ENCODE measurements at places on chromosomes 4 and X.

GRCh38 chr4:41324861-41325260 lies 68.1 kb downstream of the UCHL1 start:
- DNase-seq, result no peak

- DNase-seq, result peak; percentile 11
These were observed 21.0 kb upstream of the JAKMIP1 start for GRCh38 chr4:6221301-6221850.

- DNase-seq, result no peak
These were observed 59.1 kb downstream of the FAM184B start for GRCh38 chr4:17722356-17722700.

DNA sequence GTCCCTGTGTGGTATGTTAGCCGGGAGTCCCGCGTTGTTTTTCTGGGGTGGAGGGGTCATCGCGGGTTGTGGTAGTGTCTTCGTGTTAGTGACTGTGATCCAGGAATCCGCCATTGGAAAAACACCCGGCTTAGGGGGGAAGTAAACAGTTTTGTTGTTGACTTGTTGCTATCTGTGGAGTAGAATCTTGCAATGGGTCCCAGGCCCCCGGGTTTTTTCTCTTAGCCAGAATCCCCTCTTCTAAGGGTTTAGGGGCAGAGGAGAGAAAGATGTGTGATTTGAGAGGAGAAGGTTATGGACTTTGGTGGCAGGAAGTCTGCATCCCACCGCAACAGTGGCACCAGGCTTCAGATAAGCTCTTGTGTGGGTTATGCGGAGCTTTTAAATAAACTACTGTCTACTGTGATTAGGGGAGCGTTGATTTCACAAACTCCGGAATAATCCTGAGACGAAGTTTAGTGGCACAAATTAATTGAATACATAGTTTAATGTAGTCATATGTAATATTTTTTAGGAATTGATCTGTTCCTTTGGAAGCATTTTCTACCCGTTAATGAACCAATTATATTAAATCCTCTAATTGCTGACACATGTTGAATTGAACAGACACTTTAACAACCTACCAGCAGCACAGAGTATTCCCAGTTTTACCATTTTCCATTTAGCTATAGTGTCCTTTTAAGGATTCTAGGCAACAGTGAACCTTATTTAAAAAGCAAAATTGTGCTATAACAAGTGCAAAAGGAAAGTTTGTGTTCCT lies 1.4 kb downstream of the DDX3X start:
- no peak for DNase-seq

- DNase-seq, result no peak
These were observed 19.8 kb upstream of the TASL start for GRCh38 chrX:30597216-30598012.

DNA sequence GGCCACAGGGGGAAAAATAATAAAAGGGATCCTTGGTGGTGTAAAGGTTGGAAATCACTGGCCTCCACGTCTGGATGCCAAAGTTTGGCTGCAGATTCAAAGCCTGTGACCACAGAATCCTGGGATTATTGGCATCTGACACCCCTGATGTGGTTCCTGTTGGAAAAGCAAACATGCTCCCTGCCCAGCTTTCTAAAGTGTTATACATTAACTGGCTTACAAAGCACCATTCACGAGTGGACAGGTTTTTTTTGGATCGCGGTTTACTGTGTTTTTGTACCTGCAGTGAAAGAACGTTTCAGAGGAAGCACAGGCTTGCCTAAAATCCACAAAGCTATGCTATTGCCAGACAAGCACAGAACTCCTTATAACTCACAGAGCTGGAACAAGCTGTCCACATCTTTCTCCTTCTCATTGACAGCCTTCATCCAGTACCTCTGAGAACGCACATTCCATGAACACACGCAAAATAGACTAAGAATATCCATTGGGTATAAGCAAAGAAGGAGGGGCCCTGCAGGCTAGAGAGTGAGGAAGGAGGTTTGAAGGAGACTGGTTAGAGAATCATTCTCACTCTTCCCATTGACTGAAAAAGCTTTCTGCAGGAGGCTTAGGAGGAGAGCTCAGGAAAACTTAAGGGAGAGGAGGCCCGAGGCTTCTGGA lies 14.5 kb upstream of the CAPN6 start:
- DNase-seq, result no peak

DNA sequence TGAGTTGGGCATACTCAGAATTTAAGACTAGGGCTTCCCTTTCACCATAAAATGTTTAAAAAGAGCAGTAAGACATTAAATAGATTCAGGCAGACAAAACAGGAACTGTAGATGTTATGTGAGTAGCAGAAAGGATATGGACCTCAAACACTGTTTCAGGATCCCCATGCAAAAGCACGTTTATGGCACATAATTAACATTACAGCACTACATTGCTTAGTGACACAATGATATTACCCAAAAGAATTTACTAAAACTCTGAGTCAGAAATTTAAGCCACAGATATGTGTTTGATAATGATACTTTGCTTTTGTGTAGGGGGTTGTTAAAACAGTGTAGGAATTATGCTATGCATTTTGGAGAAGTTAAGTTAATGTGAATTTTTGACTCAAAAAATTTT lies 266.3 kb downstream of the PDGFC start:
- DNase-seq, result no peak

- DNase-seq, result peak; percentile 31
These were observed 139.5 kb downstream of the TBL1X start for GRCh38 chrX:9604111-9604907.

DNA sequence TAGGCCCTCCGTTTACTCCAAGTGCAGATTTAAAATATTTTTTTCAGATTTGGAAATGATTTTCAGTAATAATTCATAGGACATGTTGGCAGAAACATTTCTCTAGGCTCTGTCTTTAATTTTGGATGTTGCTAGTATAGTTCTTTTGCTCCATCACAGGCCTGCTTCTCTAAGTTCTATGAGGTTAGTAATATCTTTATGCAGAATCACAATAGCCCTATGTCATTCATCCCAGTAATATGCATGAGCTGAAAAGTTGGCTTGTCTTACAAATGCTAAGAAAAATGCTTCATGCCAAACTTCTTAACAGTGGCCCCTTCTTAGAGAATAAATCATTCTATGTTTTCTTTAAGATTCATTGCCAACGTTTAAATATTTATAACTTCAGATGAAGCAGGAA lies 148.3 kb upstream of the TLL1 start:
- no peak for DNase-seq

GRCh38 chr4:92303621-92304027 lies at the start of gene GRID2:
TSS of gene GRID2 (plus strand) at chr4:92303966.
- peak; percentile 74 for DNase-seq

- DNase-seq, result no peak
These were observed 268.6 kb upstream of the IGFBP7 start for GRCh38 chr4:57378766-57379165.

DNA sequence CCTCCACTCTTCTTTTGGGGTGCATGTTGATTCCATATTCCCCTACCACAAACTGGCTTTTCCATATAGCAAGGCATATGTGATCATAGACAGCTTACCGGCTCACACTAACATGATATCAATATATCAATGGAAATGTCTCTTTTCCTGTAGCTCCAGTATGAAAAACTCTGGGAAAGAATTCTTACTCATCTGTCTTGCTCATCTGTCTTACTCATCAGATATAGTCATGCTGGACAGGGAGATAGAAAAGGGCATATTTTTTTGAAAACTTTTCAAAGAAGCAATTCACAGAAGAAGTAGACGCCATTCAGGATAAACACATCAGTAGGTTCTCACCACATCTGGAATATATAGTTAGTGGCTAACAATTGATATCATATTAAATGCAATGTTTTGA lies 794.7 kb downstream of the RAB28 start:
- DNase-seq, result no peak

- no peak for DNase-seq
These were observed 165.6 kb upstream of the GALNT7 start for GRCh38 chr4:173002830-173003561.

DNA sequence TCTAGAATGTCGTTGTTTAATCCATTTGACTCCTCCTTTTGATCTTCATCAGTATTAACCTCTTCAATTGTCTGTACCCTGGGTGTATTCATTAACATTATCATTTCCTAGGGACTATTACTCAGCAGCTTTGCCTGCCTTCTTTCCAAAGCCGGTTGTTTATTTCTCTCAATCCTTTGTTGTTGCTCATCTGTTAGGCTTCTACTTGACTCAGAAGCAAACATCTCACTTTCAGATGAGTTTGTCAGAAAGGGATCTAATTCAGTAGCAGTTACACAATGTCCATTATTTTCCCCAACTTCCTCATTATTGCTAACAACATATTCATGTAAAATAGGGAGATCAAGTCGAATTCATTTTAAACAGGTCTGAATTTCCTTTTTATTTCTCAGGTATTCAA lies 22.1 kb upstream of the HSD17B10 start:
- DNase-seq, result no peak

DNA sequence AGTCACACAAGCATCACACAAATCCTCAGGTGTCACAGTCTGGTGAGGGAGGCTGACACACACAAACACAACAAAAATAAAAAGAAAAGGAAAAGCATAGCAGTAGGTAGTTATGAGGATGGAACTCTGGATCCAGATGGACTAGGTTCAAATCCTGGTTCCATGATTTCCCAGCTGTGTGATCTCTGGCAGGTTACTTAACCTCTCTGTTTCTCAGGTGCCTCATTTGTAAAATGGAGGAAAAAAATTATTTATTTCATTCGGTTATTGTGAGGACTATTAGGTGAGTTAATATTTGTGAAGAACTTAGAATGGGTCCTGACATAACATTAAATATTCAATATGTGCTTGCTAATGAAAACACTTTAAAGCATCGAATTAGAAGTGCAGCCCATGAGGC lies 19.8 kb downstream of the GAGE1 start:
- no peak for DNase-seq

DNA sequence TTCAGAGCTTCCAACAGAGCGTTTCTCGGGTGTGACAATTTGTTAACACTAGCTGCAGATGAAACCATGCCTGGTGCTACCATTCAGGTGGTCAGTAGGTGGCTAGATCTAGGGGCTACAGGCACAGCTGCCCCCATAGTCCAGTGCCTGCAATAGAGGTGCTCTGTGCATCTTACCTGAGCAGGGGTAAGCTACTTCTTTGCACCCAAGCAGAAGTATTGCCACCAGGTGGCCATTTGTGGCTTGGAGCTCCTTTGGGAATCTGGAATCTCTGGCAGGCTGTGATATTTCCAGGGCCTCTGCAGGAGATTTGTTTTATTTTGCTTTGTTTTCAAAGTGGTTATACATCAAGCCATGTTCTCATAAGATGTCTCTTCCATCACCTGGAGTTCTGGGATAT lies 170.7 kb upstream of the PUDP start:
- no peak for DNase-seq

GRCh38 chrX:111191598-111191997 lies 78.7 kb downstream of the CAPN6 start:
- DNase-seq, result no peak

GRCh38 chr4:55346851-55347255 lies 811 bp downstream of the SRD5A3 start:
- no peak for DNase-seq

DNA sequence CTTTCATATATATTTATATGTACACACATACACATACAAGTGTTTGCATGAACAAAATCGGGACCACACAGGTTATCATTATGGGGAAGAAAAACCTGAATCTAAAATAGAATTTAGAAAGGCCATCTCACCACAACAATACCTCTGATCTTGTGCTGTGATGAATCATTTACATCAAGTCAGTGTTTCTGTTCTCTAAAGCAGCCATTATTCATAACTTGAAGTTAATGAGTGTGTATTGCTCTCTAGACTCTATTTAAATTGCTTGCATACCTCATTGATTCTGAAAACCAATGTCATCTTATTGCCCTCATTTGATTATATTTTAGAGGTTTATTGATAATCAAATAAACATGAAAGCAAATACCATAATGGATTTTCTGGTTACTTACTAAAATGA lies 71.6 kb downstream of the FAM114A1 start:
- DNase-seq, result no peak

DNA sequence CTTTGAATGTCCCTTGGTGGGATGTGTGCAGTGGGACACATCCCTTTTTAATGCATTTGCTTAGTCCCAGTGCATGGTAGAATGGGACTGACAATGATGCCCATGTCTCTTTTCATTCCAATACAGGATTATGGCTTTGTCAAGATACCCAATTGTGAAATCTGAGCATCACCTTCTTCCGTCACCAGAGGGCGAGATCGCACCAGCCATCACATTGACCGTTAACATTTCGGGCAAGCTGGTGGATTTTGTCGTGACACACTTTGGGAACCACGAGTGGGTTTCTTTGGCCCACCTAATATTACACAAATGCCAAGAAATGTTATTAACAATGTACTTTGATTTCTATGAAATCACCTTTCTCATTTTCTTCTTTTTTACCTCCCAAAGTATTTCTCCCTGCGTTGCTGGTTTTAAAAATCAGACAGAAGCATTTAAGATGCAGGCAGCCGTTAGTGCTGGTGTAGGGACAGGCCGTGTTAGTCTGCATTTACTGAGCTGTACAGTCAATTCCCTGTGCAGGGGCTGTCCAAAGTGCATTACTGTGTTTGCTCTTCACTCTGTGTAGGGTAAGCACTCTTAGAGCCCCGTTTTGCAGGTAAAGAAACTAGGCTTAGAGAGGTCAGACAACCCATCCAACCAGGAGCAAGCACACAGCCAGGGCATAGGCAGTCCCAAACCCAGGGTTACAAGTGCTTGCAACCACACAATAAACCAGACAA lies 46.5 kb downstream of the CWH43 start:
- DNase-seq, result peak; percentile 16

DNA sequence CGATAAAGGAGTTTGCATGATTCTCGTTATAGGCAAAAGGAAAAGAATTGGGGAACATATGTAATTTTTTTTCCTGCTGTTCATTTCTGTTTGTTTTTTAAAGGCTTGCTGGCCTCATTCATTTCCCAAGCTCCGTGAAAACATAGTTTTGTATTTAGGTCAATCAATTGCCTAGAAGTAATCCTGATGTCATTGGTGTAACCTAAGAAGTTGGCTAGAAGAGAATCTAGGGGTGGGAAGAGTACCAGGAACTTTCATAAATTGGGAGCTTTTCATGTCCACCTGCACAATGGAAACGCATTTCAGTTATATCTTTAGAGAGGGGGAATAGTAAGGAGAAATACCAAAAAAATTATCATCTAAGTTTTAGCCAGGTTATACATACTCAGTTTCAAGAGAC lies 3.8 kb downstream of the RAPGEF2 start:
- no peak for DNase-seq

DNA sequence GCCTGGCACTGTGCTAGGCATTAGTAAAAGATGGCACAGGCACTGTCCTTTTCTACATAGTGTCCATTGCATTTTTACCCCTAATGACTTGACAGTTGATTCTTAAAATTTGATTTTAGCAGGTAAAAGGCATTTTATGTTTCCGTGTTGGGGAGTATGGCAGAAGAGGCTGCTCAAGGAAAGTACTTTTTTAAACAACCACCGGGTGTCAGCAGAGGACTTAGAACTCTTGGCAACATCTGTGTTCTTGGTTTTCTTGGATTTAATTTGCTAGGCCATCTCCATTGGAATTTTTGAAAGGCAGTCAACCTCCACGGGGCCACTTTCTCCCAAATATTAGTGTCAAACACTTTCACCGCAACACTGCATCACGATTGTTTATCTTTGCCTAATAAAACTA lies 102.9 kb downstream of the TSPAN7 start:
- DNase-seq, result no peak

Measured in anterior cingulate cortex (tissue), 58 donors.